ENCODE measurements at places on chromosomes 4 and X. TPM values are rescaled to one million over a fixed set of nuclear protein-coding genes. Genes with fewer than 3 reads are reported as not detected.

RIBC1 gene
- not detected for total RNA-seq

CT45A2 gene
- not detected for total RNA-seq

GPRIN3 gene
- total RNA-seq, result not detected

COL4A6 gene
- 84.8 TPM for total RNA-seq

AWAT2 gene
- not detected for total RNA-seq

STAP1 gene
- not detected for total RNA-seq

ASMT gene
- total RNA-seq, result not detected

IL2RG gene
- not detected for total RNA-seq

ZMAT1 gene
- total RNA-seq, result 0.11 TPM

LINC00632 gene
- total RNA-seq, result 3.8 TPM

SGMS2 gene
- total RNA-seq, result 142 TPM

F9 gene
- total RNA-seq, result not detected

TRIM2 gene
- 36.7 TPM for total RNA-seq

TCEAL7 gene
- total RNA-seq, result 10.6 TPM

AFM gene
- total RNA-seq, result not detected

BGN gene
- 0.39 TPM for total RNA-seq

CENPC gene
- 35.3 TPM for total RNA-seq

VCX3A gene
- not detected for total RNA-seq

LRCH2 gene
- total RNA-seq, result under 0.01 TPM

TCEAL9 gene
- total RNA-seq, result 71.1 TPM

GPR50 gene
- not detected for total RNA-seq

MAGEE1 gene
- total RNA-seq, result 3.1 TPM

KLB gene
- total RNA-seq, result 0.39 TPM

VEGFD gene
- total RNA-seq, result not detected

RBMXL3 gene
- not detected for total RNA-seq

CLCN4 gene
- 11.0 TPM for total RNA-seq

PCSK1N gene
- total RNA-seq, result 13.1 TPM

MAP9 gene
- total RNA-seq, result 20.7 TPM
